ENCODE measurements at places on chromosomes 3 and 15.

- no peak for DNase-seq
Measured at GRCh38 chr3:70780790-70781189, 468.4 kb upstream of the MDFIC2 start.

DNA sequence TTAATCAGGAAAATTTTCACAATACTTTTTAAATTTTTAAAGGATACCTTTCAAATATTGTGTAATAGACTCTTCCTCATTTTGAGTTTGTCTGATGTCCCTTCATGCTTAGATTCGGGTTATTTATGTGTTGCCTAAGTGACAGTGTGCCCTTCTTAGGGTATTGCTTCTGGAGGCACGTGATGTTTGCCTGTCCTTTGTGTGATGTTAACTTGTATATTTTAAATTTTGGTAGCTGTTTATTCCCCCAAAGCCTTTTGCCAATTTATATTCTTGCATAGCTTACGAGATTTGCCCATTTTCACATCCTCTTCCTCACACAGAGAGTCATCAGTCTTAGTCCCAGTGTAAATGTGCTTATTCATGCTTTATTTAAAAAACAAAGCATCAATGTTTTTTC is 433.1 kb downstream of the EPHB1 start:
- no peak for DNase-seq

GRCh38 chr15:100537331-100537730 is 8.6 kb upstream of the CERS3 start:
- no peak for DNase-seq

DNA sequence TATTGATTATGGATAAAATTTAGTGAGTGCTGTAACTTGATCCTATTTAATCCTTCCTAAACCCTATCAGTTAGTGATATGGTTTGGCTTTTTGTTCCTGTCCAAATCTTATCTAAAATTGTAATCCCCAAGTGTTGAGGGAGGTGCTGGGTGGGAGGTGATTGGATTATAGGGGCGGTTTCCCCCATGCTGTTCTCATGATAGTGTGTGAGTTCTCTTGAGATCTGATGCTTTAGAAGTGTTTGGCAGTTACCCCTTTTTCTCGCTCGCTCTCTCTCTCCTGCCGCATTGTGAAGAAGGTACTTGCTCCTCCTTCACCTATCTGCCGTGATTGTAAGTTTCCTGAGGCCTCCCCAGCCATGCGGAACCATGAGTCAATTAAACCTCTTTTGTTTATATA is 134.0 kb upstream of the SUCLG2 start:
- DNase-seq = no peak

- DNase-seq = no peak
Measured at GRCh38 chr3:189570916-189571315, 60.3 kb upstream of the TP63 start.

- DNase-seq = peak; percentile 28
Measured at GRCh38 chr15:34621675-34622074, 38.2 kb upstream of the GOLGA8B start.

- no peak for DNase-seq
Measured at GRCh38 chr3:196948442-196949284, 6.3 kb upstream of the NCBP2 start.

- DNase-seq = no peak
Measured at GRCh38 chr15:36638671-36639070, 59.2 kb downstream of the CDIN1 start.

DNA sequence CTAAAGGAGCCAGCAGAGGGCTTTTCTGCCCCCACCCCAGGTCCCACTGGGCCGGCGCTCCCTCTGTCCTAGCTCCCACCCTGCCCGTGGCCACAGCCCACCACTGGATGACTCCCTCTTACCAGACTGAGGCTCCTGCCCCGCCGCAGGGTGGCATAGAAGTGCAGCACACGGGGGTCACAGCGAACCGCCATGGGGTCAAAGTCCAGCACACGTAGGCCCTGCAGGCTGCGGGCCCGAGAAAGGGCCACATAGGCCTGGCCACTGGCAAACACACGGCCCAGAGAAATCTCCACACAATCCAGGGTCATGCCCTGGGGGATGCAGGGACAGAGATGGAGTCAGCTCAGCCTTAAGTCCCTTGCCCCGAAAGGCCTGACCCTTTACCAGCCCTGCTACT is 9.0 kb downstream of the PIF1 start:
- no peak for DNase-seq

DNA sequence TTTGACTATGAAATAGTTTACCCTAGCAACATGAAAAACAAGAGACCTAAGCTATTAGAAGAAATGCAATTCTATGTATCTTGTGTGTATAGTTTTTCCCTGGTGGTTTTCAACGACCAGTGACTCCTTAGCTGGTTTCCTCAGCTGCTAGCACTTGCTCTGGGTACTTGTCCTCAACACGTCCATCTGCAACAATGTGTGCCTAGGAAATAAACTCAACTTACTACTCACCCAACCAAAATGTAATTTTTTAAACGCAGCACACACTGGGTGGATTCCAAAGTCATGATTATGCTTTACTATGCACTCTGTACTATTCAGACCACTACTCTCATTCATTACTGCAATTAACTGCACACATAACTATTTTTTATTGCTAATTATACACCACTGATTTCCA is 31.0 kb downstream of the CPA3 start:
- peak; percentile 32 for DNase-seq

DNA sequence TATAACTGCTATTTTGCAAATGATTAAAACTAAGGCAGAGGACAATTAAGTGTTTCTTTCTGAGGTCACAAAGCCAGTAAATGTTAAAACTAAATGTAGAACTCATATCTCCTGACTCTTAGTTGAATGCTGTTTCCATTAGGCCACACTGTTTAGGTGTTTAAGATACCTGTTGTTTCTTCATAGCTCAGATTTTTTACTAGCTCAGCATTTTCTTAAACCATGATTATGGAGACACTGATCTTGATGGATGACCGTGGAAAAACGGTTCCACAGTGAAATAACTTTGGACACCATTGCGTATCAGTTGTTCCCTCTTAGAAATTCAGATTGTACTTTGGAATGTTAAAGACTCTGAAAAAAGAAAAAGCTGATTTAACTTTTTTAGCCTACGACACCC is 177.5 kb downstream of the TCF12 start:
- no peak for DNase-seq

DNA sequence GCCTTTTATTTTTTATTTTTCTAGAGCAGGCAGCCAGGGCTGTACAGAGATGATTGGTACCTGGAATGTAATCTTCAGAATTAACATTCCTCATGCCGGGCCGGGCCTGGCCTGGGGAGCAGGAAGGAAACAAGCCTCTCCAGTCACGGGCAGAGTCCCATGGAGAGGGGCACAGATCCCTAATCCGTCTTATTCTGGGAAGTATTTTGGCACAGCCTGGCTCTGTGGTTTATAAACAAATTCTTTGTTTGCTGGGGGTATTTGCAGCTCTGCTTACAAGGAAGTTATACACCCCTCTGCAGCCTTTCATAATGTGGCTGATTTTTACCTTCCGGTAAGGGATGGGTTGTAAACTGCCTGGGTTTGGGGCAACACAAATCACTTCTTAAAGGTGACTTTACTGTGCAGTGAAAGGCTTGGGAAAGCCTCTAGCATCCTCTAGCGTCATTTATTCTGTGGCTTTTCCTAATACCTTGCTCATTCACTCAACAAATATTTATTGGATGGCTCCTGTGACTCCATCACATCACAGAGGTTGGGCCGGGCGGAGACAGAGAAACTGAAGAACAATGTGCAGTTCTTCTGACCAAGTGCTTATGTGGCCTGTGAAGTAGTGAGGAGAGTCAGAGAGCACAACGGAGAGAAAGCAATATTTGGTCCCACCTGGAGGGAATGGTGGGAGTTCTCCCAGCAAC is 2.7 kb downstream of the SLC6A20 start:
- DNase-seq = no peak

- no peak for DNase-seq
Measured at GRCh38 chr3:114428044-114428595, 134.3 kb downstream of the TIGIT start.

DNA sequence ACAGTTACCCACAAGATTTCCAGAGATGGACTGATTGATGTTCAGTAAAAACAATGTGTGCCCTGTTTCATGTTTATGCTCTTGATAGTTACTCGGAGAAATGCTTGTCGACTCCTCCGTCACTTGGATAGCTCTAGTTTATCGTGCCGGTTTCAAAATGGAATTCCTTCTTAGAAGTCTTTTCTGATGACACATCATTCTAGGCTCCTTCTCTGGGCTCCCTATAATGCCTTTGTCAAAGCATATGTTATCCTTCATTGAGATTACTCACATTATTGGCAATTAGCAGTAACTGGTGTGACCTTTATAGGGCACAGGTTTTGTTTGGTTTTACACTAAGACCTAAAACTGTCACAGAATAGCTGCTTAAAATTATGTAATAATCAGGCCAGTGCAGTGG is 201.8 kb downstream of the CNTN6 start:
- DNase-seq = peak; percentile 10

DNA sequence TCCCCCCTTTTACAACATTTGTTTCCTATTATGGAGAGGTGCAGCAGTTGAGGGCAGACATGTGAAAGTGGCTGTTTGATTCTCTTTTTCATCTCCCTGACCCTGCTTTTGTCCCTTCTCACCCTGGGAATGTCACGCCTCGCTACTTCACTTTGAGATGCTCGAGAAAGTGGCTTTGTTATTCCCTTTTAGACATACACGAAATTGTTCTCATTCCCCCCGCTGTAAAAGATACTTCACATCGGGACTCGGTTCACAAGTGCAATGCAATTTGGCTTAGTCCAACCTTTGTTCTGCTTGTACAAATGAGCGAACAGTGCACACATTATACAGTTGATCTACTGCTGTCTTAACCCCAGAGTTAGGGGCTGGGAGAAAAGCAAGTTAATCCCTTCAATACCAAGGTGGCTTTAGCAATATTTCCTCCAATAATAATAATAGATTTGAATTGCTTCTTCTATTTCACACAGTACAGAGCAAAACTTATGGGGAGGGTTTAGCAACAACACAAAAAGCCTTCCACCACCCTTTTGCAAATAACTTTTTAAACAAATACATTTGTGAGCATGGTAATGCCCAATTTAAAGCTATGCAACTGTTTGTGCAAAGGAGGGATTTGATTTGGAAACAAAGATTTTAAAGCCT is 5.7 kb upstream of the FOXB1 start:
- no peak for DNase-seq

DNA sequence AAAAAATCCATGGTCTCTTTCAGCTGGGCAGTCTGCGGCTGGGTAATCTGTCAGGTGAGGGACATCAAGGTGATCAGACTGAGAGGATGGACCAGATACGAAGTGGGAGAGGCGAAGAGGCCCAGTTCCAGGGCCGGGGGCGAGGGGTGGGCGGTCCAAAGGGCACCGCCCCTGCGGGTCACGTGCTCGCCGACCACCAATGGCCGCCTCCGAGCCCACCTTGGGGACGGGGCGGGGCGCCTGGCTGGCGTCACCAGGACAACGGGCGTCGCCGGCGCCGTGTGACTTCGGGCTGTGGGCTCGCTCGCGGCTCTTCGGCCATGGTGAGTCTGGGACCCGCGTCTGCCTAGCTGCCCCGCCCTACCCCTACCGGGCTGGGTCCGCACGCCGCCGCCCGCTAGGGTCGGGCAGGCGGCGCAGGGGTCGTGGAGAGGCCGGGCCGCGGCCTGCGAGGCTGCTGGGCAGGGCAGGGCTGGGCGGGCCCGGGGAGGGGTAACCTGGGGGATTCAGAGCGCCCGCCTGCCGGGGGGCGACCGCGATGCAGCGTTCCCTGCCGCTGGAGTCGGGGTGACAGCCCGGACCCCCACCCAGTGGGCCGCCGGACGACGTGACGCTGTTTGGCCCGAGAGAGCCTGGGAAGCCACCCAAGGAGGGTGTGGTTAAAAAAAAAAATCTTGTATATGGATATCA is at the start of gene FBXL2:
Gene FBXL2, plus strand, starts transcription at position 250 of the 690 bp plus-strand sequence. Its CDS starts 71 bp downstream, at position 321.
- DNase-seq = peak; percentile 65

- peak; percentile 91 for DNase-seq
Measured at GRCh38 chr3:51498876-51499738, 708 bp downstream of the DCAF1 start.

GRCh38 chr3:47019201-47019600 is 39.7 kb downstream of the NBEAL2 start:
- DNase-seq = no peak

- peak; percentile 75 for DNase-seq
Measured at GRCh38 chr3:133209871-133210550, 171.8 kb downstream of the TMEM108 start.

GRCh38 chr3:195403244-195403643 is 39.6 kb downstream of the ACAP2 start:
- no peak for DNase-seq

GRCh38 chr15:69402816-69403215 is 11.3 kb upstream of the KIF23 start:
- no peak for DNase-seq

DNA sequence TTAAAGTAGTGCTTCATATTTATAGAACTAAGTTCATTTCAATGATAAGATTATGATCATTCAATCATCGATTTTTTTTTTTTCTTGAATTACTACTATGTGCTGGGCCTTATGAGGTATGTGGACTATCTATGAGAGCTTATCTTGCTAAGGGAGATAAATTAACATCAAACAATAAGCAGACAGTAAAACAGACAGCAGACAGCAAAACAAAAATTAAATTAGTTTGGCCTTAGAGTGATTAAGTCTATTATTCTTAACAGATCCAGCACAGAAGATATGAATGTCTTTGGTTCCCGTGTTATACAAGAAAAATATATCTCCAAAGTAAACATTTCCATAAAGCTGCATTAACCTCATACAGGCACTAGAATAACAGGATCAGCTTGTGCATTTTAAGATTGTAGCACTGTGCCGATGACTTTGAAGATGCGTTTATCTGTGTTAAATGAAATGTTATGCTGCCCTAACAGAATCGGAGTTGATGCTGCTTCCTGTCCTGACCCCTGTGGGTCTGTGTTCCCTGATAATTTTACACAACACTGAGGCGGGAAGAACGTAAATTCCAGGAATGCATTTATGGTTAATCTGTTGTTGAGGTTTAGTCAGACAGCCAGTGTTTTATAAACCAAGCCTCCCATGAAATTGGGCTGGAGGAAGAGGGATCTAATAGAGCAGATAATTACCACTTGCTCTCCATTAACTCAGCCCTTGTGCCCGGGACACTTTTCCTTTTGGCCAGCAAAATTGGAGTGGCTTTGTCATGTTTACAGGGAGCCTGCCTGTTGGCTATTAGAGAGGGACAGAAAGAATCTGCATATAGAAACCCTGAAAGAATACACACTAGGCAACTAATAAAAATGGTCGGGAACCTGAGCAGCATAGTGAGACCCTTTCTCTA is 80.8 kb downstream of the GHSR start:
- peak; percentile 54 for DNase-seq

DNA sequence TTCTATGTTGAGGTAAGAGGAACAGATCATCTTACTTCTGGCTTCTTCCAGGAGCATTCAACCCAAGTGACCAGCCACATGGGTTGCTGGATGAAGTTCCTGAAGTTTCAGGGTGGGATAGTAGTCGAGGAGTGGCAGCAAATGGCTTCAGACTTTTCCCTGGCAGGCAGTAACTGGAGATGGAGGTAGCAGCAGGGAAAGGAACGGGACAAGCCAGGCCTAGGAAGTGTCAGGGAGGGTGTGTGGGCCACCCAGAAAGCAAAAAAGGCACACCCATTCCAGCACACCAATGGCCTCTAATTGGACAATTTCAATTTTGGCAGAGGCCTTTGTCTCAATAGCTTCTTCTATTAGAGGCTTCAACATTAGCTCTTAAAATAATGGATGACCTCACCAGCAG is 498.6 kb upstream of the ATP11B start:
- DNase-seq = peak; percentile 13

- peak; percentile 88 for DNase-seq
Measured at GRCh38 chr3:23455084-23455483, 252.0 kb downstream of the UBE2E2 start.

- no peak for DNase-seq
Measured at GRCh38 chr3:127255516-127255915, 32.3 kb downstream of the PRR20G start.

All from fibroblast of skin of right biceps (primary cell).